Fibroblast of skin of right biceps (primary cell): ENCODE measurements at places on chromosomes 11 and 22.

DNA sequence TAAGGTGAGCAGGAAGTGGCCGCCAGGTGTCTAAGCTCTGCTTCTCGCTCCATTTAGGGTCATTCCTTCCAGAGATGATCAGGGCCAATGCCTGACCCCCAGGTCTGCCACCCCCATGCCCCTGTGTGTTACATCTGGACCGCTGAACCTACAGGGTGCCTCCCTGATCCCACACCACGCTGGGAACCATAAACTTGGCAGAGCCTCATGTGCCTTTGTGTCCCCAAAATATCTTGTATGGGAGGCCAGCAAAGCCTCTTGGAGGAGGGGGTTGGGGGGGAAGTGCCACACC is 3.7 kb downstream of the TST start:
- no peak for DNase-seq

DNA sequence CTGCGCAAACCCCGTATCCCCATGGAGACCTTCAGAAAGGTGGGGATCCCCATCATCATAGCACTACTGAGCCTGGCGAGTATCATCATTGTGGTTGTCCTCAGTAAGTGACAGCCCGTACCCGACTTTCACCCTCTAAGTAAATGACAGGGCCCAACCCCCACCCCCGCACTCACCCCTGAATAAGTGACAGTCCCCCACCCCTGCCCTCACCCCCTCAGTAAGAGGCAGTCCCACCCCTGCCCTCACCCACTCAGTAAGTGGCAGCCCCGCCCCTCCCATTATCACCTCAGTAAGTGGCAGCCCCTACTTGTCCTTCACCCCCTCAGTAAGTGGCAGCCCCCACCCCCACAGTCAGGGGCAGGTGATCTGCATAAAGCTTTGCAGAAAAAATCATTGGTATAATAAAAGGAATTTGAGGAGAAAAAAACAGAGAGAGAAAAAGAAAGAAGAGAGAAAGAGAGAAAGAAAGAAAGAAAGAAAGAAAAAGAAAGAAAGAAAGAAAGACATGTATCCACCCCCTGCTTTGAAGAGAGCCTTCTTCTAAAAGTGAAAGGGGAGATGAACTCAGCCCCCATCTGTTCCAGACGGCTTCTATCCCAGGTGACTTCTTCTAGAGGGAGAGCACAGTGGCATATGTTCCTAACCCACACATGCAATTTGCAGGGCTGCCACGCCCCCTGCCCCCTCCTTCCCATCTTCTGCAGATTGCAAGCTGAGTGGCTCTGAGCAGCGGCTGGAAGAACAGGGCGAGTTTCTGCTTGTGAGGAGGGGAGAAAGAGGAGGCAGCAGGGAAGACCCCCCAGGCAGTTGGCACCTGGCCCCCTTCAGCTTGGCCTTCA is 12.5 kb upstream of the SMIM35 start:
- DNase-seq = no peak

GRCh38 chr22:20223421-20224255 is 44.5 kb downstream of the RTN4R start:
- no peak for DNase-seq

- peak; percentile 57 for DNase-seq
These were observed 976.3 kb upstream of the FAT3 start for GRCh38 chr11:91248199-91248807.

DNA sequence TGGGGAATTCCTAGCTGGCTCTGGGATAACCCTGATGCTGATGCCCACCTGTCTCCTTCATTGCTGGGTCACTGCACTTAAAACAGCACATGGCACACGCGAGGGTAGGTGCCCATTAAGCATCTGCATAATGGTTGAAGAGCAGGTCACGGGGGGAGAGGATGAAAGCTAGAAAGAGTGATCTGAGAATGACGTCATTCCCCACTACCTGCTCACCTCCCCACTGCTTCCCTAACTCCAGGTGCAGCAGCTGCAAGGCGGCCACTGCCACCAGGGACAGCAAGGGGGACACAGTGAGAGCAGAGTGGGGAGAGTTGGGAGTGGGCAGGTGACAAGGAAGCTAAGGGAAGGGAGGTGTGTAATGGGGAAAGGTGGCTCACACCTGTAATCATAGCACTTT is 27.0 kb downstream of the ADA2 start:
- no peak for DNase-seq

DNA sequence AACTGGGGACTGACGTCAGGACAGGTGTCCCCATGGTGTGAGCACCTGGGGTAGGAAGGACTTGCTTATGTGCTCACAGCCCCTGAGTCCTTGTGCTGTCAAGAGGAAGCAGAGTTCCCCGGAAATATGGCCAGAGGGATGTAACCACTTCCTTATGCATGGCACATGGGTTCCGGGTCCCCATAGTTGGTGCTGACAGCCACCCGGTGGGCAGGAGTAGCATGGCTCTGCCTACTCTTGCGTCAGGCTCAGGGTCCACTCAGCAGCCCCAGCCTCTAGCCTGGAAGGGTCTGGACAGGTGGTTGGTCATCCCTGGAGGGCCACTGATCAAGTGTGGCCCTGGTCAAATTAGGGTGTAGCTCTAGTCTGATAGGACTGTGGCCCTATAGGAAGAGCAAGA is 42.8 kb upstream of the CCND1 start:
- peak; percentile 13 for DNase-seq

DNA sequence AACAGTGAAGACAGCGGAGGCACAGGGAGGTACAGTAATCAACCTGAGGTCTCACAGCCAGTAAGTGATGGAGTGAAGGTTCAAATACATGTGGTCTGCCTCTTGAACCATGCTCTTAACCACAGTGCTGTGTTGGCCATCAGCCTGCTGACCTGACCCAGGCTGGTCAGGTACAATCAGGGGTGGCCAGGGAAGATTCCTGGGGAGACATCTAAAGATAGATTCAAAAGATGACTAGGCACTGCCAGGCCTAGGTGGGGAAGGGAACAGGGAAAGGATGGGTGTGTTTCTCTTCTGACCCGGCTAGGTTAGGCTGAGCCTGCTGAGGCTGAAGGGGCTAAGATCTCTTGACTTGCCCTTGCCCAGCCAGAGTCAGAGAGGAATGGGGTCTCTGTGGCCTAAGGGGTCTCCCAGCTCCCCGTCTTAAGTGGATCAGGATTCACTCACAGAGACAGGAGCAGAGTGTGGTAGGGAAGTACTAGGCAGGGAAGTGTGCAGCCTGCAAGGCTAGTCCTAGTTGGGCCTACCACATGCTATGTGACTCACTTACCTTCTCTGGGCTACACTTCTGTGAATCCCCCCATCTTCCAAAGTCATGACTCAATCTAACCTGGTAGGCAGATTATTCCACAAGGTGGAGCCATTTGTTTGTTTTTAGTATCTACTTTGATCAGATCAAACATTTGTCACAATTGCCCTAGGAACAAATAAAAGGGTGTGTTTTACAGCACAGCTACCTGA is 10.4 kb upstream of the SREBF2 start:
- DNase-seq = peak; percentile 80

GRCh38 chr11:86578727-86579405 is 93.5 kb downstream of the ME3 start:
- no peak for DNase-seq

DNA sequence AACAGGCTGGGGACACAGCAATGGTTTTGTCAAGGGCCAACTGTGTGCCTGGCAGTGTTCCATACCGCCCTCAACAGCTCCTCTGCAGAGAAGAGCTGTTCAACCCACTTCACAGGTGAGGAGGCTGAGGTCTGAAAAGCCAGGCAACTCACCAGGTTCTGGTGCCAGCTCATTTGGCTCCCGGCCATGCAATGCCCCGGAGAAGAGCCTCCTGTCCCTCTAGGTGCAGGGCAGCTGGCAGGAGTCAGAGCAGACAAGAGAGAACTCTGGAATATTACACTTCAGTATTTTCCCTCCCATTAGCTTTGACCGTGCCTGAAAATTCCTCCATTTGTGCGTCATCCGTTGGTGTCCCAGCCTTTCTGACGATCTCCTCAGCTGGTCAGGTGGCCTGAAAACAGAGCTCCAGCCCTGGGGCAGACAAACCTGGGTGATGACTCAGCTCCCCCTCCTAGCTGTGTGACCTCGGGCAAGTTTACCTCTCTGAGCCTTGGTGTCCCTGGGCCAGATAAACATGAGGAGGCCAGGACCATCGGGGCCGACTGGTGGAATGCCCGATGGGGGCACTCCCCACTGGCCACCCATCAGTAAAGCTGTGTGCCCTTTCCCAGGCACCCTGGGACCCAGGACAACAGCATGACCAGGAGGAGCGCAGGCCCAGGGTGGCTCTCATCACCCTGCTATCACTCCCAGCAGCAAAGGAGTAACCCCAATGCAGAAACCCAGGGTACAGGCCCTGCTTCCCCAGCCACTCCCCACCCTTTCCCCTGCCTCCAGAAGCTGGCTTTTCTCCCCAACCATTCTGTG is 9.6 kb upstream of the C1QTNF6 start:
- DNase-seq = peak; percentile 60

GRCh38 chr22:48779661-48780596 is 1047.7 kb downstream of the BRD1 start:
- no peak for DNase-seq

DNA sequence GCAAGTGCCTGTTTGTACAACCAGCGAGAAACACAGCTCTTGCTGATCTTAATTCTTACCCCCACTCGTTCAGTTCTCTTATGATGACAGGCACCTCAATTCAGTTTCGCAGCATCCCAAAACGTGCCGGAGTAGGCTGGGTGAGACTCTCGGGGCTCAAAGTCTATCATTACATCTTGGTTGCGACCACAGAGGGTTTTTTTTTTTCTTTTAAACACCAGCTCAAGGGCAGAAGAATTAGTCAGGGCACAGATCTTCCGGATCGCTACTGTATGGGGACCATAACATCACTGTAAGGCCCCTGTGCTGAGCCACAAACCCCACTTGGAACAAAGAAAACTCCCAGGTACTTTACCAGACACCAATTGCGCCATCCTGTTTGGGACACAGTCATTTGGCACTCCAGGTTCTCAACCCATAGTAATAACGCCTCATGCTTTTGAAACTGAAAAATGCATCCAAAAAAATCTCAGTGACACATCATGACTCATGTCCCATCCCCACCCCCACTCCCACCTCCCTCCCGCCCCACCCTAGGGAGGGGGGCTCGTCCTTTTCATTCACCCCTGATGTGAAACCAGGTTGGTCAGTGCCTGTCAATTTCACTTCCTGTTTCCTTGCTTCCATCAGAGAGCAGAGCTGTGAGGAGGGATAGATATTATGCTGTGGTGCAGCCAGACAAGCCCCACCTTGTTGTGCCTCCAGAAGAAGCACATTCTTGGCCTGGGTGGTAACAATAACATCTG is 41.0 kb upstream of the CD5 start:
- DNase-seq = peak; percentile 48

DNA sequence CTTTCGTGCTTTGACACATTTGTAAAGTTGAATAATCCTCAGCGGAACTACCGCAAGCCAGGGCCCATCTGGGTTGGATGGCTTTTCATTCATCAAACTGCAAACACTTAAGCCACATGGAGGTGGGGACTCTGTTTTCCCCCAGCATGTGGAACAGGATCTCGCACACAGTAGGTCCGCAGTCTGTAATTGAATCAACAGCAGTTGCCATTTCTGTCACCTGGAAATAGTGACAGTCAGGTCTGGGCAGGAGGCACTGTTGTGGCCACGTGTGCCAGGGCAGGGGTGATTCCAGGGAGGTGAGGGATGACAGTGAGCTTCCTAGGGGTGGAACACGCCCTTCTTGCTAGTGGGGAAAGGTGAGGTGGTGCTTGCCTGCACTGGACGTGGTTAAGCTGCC is 50.7 kb upstream of the ANO1 start:
- no peak for DNase-seq

DNA sequence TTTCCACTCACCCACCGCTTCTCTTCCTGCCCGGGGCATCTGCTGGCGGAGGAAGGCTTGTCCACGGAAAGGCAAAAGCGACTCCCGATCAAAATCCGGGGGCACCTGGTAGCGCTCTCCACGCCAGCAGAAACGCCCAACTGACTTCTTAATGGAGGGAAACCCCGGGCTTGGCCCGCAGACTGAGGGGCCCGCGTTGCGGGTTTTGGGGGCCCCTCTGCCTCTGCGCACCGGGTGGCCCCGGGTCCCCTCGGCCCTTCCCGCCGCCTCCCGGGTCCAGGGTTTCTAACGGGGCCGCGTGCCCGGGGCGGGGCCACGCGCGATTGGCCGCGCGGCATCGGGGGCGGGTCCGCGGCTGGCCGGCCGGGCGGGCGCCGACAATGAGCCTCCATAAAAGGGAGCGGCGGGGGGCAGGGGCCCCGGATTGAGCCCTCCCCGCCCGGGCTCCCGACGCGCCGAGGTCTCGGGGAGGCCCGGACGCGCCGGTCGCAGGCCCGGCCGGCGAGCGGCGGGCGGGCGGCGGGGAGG is at the start of gene SPINDOC:
Gene SPINDOC (plus strand): TSS at position 422 of the 528 bp plus-strand sequence. CDS start 231 bp downstream, outside the sequence.
- peak; percentile 80 for DNase-seq

DNA sequence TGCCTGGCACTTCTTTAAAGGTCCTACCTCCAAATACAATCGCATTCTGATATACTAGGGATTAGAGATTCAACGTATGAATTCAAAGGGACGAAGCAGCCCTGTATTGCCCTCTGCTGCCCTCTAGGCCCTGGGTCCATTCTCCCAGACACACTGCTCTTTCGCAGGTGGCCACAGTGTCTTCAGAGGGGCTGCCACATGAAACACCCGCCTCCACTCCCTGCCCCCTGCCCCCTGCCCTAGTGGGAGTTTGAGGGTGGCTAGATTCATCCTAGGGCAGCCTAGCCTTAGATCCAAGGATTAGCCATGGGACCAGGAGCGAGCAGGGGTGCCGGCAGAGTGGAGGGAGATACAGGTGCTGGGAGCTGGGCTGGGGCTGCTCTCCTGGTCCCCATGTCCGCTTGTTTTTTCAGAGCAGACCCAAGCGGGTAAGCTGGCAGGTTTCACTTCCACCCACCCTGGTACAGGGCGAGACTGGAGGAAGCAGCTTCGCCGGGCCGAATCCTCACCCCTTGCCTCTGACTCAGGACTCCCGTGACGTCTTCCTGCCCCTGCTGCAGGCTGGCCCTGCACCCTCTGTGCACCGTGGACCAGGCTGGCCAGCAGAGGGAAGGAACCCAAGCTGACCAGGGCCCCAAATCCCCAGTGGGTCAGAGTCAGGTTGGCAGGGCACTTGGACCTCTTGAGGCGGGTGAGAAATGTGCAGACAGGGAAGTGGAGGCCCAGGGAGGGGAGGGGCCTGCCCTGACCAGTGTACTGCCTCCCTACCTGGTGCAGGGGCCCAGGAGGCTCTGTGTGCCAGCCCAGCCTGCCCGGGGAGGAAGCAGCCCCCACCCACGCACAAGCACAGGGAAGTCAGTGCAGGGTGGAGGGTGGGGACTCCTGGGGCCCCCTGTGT is 28.4 kb upstream of the HMOX1 start:
- no peak for DNase-seq

DNA sequence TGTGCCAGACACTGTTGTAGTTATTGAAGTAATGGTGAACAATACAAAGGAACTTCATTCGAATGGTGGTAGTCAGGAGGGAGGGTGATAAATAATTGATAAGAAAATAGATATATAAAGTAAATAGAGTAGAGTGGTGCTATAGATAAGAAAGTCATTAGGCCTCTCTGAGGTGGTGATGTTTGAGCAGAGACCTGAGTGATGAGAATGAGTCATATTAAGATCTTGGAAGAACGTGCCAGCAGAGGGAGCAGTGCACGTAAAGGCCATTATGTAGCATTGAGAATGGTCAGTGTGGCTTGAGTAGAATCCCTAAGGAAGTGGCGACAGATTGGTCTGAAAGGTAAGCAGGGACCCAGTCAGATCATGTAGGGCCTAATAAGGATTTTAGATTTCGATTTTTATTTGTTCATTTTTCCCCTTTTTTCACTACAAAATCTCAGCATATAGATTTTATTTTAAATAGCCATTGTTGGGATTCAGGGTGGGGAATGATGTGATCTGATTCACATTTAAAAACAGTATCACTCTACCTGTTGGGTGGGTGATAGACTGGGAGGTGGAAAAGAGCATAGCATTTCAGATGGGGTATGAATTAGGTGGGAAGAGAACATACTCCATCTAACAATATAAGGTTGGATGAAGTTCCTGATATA is 44.7 kb downstream of the CCDC90B start:
- DNase-seq = peak; percentile 67
